Body of pancreas (tissue), 4 donors: ENCODE measurements at places on chromosomes 16 and 17.

DNA sequence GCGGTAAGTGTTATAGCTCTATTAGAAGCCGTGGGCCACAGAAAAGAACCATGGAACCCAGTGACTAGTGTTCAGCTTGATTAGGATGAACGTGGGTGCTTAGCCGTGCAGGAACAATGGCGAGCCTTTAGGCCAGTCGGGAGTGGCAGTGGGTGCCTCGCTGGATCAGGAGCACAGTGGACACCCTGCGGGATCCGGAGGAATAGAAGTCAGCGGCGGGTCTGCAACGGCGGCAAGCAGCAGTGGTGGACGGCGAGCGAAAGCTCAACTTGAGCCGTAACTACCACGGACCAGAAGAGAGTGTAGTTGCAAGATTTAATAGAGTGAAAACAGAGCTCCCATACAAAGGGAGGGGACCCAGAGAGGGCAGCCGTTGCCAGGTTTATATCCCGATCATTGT is 37.3 kb upstream of the CDH15 start:
- H3K27ac ChIP-seq = no peak overlapping the region
- no peak for DNase-seq
- H3K27me3 ChIP-seq = no peaks in the 10 kb centered on the region
- no peaks in the 10 kb centered on the region for H3K4me1 ChIP-seq
- peaks cover 7% of the 10 kb centered on the region for H3K36me3 ChIP-seq
- H3K4me3 ChIP-seq = no peak overlapping the region

- H3K4me3 ChIP-seq = no peak overlapping the region
- no peak for DNase-seq
- H3K27ac ChIP-seq = no peak overlapping the region
- no peaks in the 10 kb centered on the region for H3K4me1 ChIP-seq
- no peaks in the 10 kb centered on the region for H3K27me3 ChIP-seq
Measured at GRCh38 chr16:12225806-12226465, 249.4 kb downstream of the SNX29 start.

DNA sequence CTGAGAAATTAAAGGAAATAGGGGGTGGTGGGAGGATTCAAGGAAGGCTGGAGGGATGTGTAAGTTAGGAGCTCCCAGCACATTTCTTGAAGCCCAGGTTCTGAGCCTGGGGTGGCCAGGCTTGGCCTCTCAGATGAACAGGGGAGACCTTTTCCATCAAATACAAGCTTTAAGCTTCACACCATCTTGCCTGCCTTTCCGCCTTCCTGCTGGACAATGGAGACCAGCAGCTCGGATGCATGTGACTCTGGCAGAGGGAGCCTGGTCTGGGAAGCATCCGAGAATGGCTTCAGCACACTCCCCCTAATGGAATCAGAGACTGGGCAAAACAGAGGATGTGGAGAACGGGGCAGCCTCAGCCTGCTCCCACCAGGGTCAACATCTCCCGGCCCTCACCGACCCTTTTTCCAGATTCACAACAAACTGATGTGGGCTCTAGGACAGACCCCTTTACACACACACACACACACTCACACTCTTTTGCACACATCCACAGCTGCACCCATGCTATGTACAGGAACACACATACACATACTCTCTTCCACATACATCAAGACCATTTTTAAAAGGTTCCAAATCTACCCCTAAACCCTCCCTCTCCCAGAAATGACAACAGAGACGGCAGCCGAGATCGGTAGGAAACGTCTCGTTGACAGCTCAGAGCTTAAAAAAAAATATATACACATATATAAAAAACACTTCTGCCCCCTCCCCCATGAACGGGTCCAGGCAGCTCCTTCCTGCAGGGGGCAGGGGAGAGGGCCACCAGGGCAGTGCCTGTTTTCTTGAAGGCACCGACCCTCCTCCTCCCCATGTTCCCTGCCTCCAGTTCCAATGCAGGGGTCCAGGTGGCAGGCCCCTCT is 6.5 kb upstream of the ATXN7L3 start:
- no peak overlapping the region for H3K4me3 ChIP-seq
- H3K27me3 ChIP-seq = no peaks in the 10 kb centered on the region
- peaks cover 14% of the 10 kb centered on the region for H3K4me1 ChIP-seq
- no peak overlapping the region for H3K27ac ChIP-seq
- no peak for DNase-seq

DNA sequence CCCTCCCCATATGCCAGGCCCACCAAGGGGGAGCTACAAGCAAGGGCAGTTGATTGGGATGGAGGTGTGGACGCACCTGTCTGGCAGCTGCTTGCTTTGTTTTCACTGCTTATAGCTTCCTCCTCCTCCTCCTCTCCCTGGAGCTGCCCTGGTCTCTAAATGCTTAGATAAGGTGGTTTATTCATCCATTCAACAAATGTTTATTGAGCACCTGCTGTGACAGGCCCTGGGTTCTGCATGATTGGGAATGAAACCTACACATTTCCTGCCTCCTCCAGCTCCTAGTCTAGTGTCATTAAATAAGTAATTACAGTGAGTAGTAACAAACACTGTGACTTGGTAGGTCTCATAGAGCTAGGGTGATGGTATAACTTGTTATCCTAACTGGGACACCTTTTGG is 17.4 kb upstream of the MAP3K14 start:
- H3K4me1 ChIP-seq = no peaks in the 10 kb centered on the region
- no peaks in the 10 kb centered on the region for H3K27me3 ChIP-seq
- H3K36me3 ChIP-seq = no peaks in the 10 kb centered on the region
- H3K27ac ChIP-seq = no peak overlapping the region
- no peak for DNase-seq

DNA sequence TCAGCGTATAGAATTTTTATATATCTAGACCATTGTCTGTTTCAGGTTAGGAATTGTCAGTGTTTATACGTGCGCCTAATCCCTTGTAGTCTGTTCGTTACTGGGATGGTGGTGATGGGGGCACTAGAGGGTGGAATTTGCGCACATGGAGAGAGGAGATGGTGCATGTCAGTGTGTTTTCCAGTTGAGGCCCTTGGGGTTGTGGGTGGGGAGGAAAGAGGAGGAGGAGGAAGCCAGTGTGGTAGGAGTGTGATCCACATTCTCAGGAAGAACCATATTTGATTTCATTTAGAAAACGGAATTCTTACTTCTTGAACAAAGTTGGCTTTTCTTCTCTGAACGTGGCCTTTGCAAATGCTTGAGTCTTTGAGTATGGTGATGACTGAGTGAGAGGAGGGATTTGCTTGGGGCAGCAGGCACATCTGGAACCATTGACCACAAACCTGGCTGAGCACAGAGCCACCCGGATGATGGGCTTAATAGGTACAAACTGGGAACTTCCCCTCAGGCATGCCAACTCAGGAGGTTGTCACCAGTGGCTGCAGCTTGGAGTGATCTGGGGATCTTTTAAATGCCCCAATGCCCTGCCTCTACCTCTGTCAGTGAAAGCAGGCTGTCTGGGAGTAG is 98.9 kb downstream of the PRKCB start:
- no peak overlapping the region for H3K27ac ChIP-seq
- no peak for DNase-seq
- H3K4me1 ChIP-seq = no peaks in the 10 kb centered on the region
- no peaks in the 10 kb centered on the region for H3K36me3 ChIP-seq

DNA sequence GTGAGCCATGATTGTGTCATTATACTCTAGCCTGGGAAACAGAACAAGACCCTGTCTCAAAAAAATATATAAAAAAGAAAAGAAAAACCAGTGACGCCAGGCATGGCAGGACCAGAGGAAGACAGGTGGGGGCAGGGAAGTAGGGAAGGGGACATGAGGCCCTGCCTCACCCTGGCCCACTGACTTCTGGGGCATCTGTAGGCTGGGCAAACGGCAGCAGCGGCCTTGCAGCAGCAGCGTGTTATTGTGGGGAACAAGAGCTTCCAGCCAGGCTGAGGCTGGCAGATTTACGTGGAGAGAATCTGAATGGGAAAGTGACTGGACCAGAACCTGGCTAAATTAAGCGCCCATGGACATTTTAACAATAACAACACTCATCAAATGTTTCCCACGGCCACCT is 19.4 kb downstream of the CMTM4 start:
- DNase-seq = no peak
- no peaks in the 10 kb centered on the region for H3K27me3 ChIP-seq
- no peak overlapping the region for H3K27ac ChIP-seq
- peaks cover 21% of the 10 kb centered on the region for H3K4me1 ChIP-seq
- H3K4me3 ChIP-seq = no peak overlapping the region
- H3K36me3 ChIP-seq = no peaks in the 10 kb centered on the region

GRCh38 chr16:69883744-69884143 is 67.4 kb upstream of the CLEC18A start:
- no peak for DNase-seq
- no peaks in the 10 kb centered on the region for H3K27me3 ChIP-seq
- H3K4me3 ChIP-seq = no peak overlapping the region
- no peaks in the 10 kb centered on the region for H3K4me1 ChIP-seq

- H3K4me3 ChIP-seq = no peak overlapping the region
- H3K27me3 ChIP-seq = no peaks in the 10 kb centered on the region
- no peak overlapping the region for H3K27ac ChIP-seq
- no peaks in the 10 kb centered on the region for H3K36me3 ChIP-seq
Measured at GRCh38 chr17:71740866-71741265, 380.0 kb upstream of the SOX9 start.

GRCh38 chr16:78659668-78660217 is 560.3 kb downstream of the WWOX start:
- H3K4me3 ChIP-seq = no peak overlapping the region
- no peak overlapping the region for H3K27ac ChIP-seq
- DNase-seq = no peak
- no peaks in the 10 kb centered on the region for H3K36me3 ChIP-seq
- no peaks in the 10 kb centered on the region for H3K27me3 ChIP-seq

DNA sequence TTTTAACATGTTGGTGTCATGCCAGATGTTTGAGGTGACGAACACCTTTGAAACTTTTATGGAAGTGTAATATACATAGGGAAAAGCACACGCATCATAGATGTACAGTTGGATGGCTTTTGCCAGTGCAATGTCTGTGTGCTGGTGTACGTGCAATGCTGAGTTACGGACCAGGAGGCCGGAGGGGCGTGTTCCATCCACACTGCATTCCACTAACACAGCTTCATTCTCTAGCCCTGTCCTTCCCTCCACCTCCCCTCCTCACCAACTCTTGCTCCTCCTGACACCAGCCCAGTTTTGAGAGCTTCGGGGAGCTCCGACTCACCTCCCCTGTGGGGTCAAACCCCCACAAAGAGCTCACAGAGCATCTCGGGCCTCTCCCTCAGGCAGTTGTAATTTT is 358.8 kb downstream of the C16orf95 start:
- no peaks in the 10 kb centered on the region for H3K4me1 ChIP-seq
- no peak overlapping the region for H3K4me3 ChIP-seq
- no peaks in the 10 kb centered on the region for H3K27me3 ChIP-seq
- DNase-seq = no peak
- H3K36me3 ChIP-seq = no peaks in the 10 kb centered on the region
- H3K27ac ChIP-seq = no peak overlapping the region

GRCh38 chr16:76176153-76176552 is 101.0 kb upstream of the CNTNAP4 start:
- H3K36me3 ChIP-seq = no peaks in the 10 kb centered on the region
- no peak for DNase-seq
- no peaks in the 10 kb centered on the region for H3K4me1 ChIP-seq
- H3K27ac ChIP-seq = no peak overlapping the region
- H3K27me3 ChIP-seq = no peaks in the 10 kb centered on the region

DNA sequence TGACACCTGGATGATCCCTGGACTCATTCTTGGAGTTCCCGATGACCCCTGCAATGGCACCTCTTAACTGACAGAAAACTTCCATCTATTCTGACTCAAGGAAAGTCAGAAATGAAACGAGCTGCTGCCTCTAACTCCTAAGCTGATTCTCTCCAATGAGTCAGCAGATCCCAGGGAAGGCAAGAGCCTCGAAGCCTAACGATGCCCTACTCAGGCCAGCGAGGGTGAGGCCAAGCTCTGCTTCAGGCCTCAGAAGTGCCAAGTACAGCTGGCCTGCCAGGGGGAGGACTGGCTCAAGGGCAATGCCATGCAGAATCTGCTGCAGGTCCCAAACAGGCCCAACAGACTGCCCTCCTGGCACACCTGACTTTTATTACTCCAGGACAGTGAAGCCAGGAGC is 36.3 kb downstream of the PLXDC1 start:
- DNase-seq = no peak
- no peaks in the 10 kb centered on the region for H3K27me3 ChIP-seq
- H3K4me3 ChIP-seq = no peak overlapping the region
- H3K27ac ChIP-seq = no peak overlapping the region
- no peaks in the 10 kb centered on the region for H3K36me3 ChIP-seq

- H3K27ac ChIP-seq = no peak overlapping the region
- no peak for DNase-seq
- no peaks in the 10 kb centered on the region for H3K27me3 ChIP-seq
- no peaks in the 10 kb centered on the region for H3K4me1 ChIP-seq
Measured at GRCh38 chr17:32697728-32698625, 178.9 kb downstream of the MYO1D start.

DNA sequence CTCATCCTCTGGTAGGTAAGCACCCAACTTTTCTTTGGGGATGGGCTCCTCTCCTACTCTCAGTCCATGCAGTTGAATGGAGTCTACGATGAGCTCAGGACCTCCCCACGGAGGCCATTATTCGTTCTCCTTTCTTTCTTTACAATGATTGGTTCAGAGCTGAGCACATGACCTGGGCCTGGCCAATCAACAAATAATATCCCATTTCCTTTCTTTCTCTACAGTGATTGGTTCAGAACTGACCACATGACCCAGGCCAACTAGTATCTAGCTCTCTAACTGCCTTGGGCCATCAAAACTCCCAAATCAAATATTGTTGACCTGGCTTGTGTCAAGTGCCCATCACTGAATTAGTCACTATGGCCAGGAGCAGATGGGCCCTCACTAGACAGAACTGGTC is 129.2 kb downstream of the USP31 start:
- H3K36me3 ChIP-seq = no peaks in the 10 kb centered on the region
- no peak overlapping the region for H3K4me3 ChIP-seq
- H3K27me3 ChIP-seq = no peaks in the 10 kb centered on the region
- H3K27ac ChIP-seq = no peak overlapping the region

DNA sequence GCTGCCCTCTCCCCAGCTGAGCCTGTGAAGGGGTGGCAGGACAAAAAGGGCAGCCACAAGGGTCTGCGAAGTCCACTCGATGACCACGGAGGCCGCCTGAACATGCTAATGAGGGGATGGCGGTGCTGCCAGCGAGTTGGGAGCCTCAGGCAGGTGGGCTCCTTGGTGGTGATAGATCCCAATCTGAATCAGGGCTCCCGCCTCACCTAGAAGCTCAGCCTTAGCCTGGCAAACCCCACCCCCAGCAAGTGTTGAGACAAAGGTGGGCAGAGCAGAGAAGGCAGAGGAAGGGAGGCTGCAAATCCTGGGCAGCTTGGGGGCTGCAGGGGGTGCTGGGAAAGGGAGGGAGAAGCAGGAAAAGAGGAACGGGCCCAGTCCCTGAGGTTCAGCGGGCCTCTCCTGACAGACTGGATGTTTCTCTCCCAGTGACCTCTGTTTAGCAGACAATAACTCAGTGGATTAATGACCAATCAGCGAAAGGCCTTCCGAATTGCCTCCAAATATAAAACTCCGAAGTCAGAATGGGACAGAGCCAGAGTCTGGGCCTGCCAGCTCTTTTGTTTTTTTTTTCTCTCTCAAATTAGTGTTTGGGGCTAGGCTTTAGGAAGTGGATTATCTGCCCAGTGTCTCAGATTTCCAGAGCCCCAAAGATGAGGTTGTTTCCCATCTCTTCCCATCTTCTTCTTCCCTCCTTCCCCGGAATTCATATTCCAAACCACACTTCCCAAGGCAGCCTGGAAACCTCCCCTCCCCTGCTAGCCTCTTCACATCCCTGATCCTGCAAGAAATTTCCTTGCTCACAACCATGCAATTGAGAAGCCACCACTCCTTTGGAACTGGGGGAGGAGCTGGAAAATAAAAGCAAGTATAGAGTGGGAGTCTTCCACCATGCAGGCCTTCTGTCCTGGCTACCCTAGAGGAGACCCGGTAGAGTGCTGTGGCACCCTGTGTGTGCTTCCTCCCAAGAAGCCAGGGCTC is 15.2 kb upstream of the HOXB2 start:
- DNase-seq = no peak
- no peaks in the 10 kb centered on the region for H3K36me3 ChIP-seq
- no peak overlapping the region for H3K27ac ChIP-seq
- peaks cover 17% of the 10 kb centered on the region for H3K4me1 ChIP-seq
- H3K4me3 ChIP-seq = no peak overlapping the region
